Activated gamma-delta T cell (primary cell): ENCODE measurements at places on chromosomes 16 and 17.

- DNase-seq, result peak; percentile 50
Observed at GRCh38 chr17:78133971-78134898, 3.7 kb downstream of the TMC8 start.

GRCh38 chr16:84434800-84435199 lies 66.5 kb downstream of the ATP2C2 start:
- DNase-seq, result no peak

DNA sequence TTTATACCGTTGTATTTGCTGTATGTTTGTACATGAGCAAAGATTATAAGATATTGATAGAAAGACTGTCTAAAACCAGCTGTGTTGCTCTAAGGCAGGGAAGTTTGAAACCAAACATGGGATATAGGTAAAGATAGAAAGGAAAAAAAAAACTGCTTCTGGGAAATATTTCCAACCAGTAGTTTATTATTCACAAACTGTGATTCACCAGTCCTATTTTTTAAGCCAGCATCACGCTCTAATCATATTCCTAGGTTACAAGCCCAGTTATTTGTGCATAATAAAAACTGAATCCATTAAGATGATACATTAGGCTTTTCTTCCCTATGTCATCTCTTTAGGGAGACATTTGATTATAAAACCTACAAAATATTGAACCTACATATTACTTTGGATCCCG lies 4.0 kb downstream of the ERN1 start:
- no peak for DNase-seq

DNA sequence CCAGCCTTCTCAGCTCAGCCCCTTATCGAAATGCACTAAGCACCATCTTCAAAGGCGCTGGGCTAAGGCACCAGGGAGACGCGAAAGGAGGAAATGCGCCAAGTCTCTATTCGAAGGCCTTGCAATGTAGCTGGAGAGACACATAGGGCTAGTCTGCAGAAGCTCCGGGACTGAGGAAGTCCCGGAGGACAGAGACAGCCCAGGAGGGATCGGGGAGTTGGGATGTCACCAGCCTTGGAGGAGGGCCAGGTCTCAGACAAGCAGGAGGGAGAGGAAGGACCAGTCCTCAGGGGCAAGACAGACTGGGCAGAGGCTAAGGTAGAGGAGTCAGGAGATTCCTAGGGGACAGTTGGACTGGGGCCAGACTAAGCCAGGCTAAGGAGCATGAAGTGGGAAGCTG lies 8.5 kb downstream of the C17orf100 start:
- DNase-seq, result no peak

GRCh38 chr17:27623614-27624013 lies 7.4 kb upstream of the LGALS9 start:
- no peak for DNase-seq

- DNase-seq, result no peak
Observed at GRCh38 chr17:75755990-75756389, 9.0 kb downstream of the GALK1 start.

- DNase-seq, result no peak
Observed at GRCh38 chr16:7861891-7862582, 529.4 kb downstream of the RBFOX1 start.

DNA sequence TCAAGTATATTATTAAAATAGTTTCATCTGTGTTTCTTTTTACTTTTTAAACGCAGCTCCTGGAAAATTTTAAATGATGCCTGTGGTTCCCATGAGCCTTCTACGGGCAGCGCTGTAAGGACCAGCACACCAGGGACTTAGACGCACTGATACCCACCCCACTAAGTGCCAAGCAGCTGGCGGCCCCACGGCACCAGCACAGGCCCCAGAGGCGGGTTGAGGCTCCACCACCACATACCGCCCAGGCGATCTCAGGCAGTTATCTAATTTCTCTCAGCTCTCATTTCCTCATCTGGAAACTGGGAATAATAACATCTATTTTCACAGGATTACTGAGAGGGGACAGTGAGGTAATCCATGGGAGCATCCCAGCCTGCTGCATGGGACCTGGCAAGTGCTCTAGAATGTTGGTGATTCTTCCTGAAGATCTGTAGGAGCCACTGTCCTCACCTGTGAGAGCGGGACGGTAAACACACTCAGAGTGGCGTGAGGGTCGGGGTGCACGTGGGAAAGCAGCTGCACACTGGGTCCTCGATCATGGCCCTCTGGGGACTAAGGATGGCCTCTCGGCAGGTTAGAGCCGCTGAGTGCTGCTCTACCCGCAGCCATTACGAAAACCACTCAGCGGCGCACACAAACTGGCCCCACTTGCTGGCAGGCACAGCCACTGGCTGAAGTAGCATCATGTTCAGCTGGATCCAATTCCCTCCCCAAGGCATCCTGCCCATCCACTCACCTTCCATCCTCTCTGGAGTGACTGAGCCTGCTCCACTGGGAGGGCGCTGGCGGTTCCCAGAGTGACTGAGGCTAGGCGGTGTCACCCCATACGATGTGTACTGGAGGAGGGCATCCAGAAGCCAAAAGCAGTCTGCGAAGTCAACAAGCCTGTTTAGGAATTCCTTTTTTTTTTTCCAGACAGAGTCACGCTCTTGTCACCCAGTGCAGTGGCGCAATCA lies 17.6 kb upstream of the SLC38A8 start:
- DNase-seq, result no peak

DNA sequence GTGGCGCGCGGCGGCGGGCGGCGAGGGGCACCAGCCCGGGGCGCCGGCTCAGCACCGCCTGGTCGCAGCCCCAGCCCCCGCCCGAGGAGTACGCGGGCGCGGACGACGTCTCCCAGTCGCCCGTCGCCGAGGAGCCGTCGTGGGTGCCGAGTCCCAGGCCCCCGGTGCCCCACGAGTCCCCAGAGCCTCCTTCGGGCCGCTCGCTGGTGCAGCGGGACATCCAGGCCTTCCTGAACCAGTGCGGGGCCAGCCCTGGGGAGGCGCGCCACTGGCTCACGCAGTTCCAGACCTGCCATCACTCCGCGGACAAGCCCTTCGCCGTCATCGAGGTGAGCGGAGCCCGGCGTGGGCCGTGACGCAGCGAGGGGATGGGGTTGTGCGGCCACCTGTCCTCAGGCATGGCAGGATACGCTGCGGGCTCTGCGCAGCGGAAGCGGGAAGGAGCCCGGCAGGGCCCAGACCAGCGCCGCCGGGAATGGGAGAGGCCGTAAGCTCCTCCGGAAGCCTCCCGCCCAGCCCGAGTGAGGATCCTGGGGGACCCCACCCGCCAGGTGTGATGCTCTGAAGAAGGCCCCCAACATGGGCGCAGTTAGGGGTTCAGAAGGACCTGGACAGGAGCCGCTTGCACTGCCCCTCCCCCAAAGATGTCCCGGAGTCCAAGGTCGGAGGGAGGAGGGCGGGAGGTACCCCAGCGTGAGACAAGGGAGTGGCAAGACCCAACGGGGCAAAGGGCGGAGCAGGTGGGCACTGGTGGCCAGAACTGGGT lies 522 bp downstream of the NAGS start:
- no peak for DNase-seq

DNA sequence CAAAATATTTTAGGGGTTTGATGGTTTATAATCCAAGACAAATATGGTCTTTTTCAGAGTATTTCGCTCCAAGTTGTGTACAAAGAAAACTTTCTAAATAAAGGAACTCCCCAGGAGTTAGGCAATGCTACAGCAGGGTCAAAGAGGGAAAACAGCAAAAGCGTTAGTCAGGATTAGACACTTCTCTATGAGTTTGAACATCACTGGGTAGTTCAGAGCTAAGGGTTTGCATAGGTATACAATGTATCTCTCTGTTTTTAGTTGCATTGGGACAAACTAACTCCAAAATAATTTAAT lies 34.8 kb downstream of the FAM20A start:
- DNase-seq, result no peak
